Transverse colon (tissue), 4 donors: ENCODE measurements at places on chromosomes 11 and 22.

GRCh38 chr11:110128161-110128560 is 35.0 kb downstream of the ZC3H12C start:
- DNase-seq, result no peak

GRCh38 chr11:57514538-57515331 is 767 bp downstream of the SLC43A1 start:
- DNase-seq, result peak; percentile 72

DNA sequence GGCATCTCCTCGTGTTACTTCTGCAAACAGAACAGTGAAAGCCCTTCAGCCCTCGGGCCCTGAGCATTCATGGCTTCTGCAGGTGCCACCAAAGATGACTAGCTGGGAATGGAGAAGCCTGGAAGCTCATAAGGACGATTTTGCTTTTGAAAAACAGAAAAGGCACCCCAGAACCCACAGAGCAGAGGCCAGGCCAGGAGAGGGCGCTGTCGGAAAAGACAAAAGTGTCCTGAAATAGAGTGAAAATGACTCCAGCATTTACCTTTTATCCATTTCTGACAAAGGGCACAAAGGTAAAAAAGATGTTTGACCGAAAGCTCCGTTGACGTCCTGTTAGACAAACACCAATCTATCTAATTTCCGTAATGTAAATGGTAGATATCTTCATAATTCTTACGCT is 37.6 kb downstream of the ZNF195 start:
- peak; percentile 72 for DNase-seq

DNA sequence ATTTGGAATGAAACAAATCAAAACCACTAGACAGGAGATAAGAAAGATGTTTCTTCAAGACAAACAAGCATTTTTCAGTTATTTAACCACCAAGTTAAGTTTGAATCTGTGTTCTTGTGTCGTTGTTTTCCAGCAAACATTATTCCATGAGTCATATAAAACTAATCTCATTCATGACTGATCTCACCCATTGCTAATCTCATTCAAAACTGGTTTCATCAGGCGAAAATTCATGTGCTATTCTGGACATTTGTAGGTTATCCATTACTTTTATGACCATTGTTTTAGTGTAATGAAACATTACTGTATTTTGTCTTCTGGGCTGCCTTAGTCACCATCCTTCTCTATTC is 221.8 kb downstream of the DDX10 start:
- no peak for DNase-seq

GRCh38 chr11:11313426-11313825 is 39.6 kb downstream of the CSNK2A3 start:
- DNase-seq, result no peak

DNA sequence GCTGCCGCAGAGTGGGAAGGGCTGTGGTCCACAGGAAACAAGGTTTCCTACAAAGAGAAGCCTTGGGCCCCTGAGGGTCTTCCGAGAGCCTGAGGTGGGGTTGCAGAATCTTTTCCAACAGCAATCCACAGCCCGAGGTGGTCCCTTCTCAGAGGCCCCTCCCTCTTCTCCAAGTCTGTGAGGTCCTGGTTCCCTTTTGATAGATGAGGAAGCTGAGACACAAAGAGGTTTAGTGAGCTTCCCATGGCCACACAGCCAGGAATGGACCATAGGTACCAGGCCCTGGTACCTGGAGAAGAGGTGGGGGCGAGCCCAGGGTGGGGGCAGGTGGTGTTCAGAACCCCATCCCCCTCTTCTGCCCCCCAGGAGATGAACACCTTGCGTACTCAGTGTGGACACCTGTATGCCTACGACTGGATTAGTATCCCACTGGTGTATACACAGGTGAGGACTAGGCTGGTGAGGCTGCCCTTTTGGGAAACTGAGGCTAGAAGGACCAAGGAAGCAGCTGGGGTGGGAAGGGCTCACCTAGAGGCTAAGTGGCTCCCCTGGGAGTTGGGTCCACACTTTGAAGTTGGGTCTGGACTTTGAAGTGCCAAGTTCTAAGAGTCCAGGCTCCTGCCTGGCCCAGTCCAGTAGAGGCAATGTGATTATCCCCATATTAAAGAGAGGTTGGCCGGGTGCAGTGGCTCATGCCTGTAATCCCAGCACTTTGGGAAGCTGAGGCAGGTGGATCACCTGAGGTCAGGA is 7.0 kb downstream of the BEST1 start:
- no peak for DNase-seq

DNA sequence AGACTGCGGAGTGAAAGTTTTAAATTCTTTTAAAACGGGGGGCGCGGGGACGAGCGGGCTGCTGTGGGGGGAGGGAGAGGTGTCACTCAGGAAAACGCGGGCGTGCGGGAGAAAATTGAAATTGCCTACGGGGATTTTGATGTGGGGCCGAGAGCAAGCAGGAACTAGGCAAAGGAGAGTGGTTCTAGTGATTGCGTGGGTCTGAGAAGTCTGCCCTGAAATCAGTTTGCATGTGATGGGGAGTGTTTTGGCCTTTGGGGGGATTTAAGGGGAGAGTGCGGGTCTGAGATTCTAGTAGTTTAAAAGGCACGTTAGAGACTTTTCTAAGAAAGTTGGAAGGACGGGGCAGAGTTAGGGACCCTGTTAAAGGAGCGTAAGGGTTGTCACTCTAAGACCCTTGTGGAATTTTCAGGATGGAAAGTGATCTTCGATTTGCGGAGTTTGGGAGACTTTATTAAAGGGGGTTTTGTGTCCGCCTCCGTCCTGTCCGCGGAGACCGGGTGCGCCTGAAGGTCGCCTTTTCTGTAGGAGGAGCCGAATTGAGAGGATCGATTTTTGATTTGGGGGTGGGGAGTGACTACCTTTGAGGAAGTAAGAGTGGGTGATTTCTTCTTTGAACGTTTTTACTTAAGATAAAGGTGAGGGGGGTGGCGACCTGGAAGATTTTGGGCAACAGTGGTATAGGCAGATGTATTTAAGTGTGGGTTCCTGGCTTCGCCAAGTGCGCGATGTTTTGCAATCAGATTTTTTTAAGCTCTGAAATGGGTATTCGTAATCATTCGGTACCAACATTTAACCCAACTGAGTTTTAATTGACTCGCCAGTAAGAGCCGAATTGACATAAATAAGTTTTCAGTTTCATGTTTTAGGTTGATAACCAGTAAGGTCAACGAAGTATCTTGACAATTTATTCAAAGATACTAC is 1.1 kb downstream of the EED start:
- DNase-seq, result peak; percentile 15

DNA sequence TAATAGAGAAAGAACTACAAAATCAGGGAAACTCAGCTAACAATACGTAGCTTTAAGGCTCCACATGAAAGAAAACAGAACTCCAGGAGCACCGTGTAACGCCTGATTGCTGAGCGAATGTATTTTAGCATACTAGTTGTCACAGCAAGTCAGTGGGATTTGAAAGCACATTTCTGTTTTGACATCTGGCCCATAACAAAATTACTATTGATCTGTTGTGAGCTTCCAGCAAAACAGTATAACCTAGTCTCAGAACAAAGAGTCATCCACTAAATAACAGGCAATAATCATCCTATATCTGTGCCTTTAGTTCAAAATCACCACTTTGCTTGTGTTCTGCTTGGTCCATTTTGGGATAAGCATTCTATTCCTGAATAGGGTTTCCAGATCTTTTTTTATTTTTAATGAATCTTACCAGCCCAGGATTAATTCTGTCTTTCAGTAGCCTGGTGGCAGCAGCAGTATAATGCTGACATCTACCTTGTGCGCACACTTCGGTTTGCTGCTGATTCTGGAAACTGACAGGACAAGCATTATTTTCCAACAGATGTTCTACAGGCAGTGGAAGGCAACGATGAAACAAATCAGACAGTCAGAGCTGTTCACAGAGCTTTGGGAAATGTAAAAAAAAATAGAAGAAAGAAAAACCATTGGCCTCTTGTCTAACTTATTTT is 66.2 kb downstream of the CADM1 start:
- DNase-seq, result no peak

- DNase-seq, result no peak
Observed at GRCh38 chr11:62853279-62853965, 14.0 kb upstream of the WDR74 start.

GRCh38 chr11:94873916-94874540 is 99.3 kb downstream of the CWC15 start:
- no peak for DNase-seq

- peak; percentile 73 for DNase-seq
Observed at GRCh38 chr22:38745676-38746460, 9.9 kb downstream of the SUN2 start.

GRCh38 chr11:95254131-95254704 is 23.2 kb upstream of the SESN3 start:
- peak; percentile 84 for DNase-seq

GRCh38 chr11:115895594-115895993 is 391.4 kb upstream of the CADM1 start:
- DNase-seq, result no peak

DNA sequence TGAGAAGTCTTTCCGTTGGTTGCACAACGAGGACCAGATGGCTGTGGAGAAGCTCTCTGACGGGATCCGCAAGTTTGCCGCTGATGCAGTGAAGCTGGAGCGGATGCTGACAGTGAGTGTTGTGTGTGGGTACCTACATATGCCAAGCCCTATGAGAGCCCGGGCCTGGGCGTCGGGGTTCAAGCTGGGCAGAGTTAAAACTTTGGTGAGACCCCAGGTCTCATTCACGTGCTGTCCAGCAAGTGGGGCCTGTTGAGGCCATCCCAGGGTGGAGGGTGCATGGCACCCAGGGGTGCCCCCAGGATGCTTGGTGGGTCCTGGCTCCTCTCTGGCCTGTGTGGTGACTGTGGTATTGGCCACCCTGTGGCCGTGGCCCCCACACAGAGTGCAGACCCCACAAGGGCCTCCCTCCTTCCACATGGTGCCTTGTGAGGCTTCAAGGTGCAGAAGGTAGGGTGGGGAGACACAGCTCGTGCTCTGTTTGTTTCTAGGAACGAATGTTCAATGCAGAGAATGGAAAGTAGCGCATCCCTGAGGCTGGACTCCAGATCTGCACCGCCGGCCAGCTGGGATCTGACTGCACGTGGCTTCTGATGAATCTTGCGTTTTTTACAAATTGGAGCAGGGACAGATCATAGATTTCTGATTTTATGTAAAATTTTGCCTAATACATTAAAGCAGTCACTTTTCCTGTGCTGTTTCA is 12.8 kb downstream of the GATD1 start:
- DNase-seq, result no peak

DNA sequence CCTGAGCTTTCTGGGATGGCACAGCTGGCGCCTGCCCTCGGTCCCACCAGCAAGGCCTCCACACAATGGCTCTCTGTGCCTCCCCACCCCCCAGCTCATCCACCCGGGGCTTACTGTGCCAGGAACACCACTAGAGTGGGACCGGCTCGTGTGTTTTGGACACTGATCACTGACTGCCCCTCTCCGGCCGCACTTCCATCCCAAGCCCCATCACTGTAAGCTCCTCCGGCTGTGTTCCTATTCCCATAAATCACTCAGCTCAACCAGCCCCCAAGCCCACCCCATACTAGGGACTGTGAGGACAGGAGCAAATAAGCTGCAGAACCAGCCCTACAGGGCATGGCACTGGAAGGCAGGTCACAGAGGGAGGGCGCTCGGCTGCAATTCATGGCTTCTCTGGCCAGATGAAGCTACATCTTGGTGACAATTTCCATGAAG is 7.3 kb downstream of the APBB1 start:
- DNase-seq, result no peak

- DNase-seq, result no peak
Observed at GRCh38 chr11:39021539-39021938, 2423.5 kb upstream of the RAG2 start.

GRCh38 chr22:48440673-48441552 is 1386.8 kb downstream of the BRD1 start:
- DNase-seq, result no peak
